ENCODE measurements at places on chromosomes 5 and 9.
A peak's percentile ranks its signal among the peaks of the same experiment; 100 is the strongest.

DNA sequence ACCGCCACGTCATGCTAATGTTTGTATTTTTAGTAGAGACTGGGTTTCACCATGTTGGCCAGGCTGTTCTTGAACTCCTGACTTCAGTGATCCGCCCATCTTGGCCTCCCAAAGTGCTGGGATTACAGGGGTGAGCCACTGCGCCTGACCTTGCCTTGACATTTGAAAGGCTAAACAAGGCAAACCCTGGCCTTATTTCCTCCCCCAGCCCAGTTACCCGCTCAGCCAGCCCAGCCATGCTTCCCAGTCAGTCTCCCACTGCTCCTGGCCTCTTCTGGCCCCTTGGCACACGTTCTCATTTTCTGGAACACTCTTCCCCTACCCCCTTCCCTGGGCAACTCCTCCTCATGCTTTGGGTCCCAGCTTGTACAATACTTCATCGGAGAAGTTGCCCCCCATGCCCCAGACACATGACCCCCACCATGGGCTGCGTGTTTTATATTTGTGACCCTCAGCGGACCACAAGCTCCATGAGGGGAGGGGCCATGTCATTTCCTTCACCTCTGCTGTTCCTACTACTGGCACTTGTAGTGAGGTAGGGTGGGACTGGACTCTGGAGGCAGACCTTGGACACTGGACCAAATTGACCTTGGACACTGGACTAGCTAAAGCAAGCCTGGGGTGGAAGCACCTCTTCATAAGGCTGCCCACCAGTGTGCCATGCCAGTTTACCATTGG lies 94.4 kb upstream of the IER5L start:
- no peak for DNase-seq

GRCh38 chr5:141441571-141442170 lies 11.4 kb downstream of the PCDHGA12 start:
- DNase-seq, result no peak

DNA sequence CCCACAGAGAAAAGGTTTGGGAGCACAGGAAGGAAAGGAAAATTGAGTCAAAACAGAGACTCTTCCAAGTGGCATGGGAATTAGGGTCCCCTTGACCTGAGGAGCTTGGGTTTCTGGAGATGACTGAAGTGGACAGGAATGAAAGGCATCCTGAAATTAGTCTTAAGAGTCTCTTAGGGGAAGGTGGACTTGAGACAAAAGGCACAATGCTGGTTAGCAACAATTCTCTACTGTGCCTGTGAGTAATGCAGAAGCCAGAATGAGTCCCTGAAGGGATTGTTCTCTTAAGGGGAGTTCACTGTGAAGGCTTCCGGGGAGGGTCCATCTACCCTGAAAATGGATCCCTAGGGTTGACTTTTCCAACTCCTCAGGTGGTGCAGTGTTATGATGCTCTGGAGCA lies 58.4 kb upstream of the FOXE1 start:
- DNase-seq, result peak; percentile 53

DNA sequence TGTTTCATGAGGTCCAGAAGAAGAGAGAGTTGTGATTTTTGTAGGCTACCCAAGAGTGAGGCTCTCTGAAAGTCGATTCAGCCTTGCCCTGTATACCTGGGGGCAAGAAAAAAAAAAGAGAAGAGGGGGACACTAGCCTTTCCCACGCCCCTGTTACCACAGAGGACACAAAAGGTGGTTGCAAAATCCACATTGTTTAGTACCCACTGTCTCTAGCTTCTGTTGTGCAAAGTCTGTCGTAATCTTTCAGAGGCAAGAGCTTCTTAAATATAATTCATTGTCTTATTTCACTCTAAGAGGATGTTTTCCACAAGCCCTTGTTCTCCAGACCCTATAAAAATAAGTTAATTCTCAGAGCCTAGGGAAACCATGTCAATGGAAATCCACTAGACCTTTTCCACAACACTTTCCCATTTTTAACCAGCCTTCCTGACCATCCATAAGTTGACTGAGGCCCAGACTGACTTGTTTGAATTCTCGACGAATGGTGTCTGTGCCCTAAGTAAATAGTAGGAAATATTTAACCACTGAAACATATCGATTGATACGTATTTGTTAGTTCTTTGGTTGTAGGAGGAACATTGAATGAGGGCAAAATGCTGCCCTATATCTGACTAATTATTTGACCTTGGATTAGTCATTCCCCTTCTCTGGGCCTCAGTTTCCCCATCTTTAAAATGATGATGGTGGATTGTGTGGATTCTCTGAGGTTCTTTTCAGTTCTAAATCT lies 182.7 kb downstream of the PAPPA start:
- no peak for DNase-seq

GRCh38 chr5:160643616-160644240 lies 208.3 kb downstream of the ATP10B start:
- no peak for DNase-seq

DNA sequence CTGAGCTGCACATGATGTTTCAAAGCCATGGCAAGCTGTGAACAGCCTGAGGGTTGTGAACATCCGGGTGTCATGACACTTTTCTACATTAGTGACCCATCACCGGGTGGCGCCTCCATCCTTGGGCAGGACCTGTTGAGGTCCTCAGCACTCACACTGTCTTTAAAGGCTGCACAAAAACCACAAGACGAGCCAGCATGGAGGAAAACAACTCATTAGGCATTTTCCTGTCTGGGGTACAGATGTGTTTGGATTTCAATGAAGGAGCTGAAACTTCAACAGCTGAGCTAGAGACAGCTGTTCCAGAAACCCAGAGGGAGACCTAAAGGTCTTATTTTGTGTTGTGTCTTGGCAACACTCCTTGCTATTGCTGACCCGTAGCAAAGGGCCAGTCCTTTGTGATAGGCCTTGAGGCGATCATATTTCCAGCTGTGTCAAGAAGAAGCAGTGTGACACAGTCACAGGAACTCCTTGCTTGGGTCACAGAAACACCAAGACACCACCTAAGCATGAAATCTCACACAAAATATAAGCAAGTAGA lies 151.8 kb upstream of the VLDLR start:
- peak; percentile 38 for DNase-seq

GRCh38 chr9:120696551-120697230 lies 17.6 kb downstream of the MEGF9 start:
- DNase-seq, result peak; percentile 51

DNA sequence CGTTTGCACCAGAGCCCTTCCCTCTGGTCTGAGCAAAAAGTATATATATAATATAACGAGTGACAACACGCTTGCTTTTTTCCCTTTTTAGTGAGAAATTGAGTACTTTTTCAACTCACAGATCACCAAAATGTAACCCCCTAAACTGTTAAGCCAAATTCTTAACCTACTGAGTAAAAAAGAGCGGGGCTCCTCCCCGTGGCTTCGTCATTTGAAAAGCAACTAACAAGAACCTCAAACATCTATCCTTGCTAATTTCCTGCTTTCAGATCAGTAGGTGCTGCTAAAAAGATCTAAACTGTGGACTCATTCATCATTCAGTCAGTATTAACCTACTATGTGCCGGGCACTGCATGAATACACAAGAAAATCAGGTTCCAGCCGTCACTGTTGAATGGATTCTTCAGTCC lies 1.0 kb upstream of the PTBP3 start:
- DNase-seq, result peak; percentile 62

DNA sequence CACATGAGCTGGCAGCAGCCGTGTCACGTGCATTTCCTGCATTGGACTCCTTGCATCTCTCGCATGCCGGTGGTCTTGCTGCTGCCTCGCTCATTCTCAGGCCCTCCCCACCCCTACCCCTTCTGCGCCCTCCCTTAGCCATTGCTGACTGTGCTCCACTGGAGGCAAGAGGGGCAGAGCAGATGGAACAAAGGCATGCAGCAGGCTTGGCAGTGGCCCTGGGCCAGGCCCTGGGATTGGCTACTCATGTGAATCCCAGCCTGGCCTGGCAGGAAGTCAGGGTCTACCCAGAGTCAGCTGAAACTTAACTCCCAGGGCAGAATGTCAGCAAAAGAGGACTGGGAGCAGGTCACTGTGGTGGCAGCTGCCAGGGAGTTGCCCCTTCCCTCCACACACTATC lies 62.3 kb downstream of the TSTD2 start:
- DNase-seq, result no peak

- DNase-seq, result no peak
Observed at GRCh38 chr5:172723508-172723907, 47.5 kb downstream of the DUSP1 start.

- no peak for DNase-seq
Observed at GRCh38 chr5:158807946-158808345, 291.8 kb downstream of the EBF1 start.

- no peak for DNase-seq
Observed at GRCh38 chr5:116859666-116860320, 285.2 kb upstream of the SEMA6A start.

- DNase-seq, result no peak
Observed at GRCh38 chr5:9284781-9285307, 261.0 kb downstream of the SEMA5A start.

- DNase-seq, result no peak
Observed at GRCh38 chr5:41240985-41241384, 27.7 kb upstream of the C6 start.

GRCh38 chr9:113868501-113868900 lies 7.6 kb upstream of the ZNF618 start:
- DNase-seq, result no peak

- peak; percentile 2 for DNase-seq
Observed at GRCh38 chr9:84419031-84419602, 78.6 kb upstream of the SLC28A3 start.

DNA sequence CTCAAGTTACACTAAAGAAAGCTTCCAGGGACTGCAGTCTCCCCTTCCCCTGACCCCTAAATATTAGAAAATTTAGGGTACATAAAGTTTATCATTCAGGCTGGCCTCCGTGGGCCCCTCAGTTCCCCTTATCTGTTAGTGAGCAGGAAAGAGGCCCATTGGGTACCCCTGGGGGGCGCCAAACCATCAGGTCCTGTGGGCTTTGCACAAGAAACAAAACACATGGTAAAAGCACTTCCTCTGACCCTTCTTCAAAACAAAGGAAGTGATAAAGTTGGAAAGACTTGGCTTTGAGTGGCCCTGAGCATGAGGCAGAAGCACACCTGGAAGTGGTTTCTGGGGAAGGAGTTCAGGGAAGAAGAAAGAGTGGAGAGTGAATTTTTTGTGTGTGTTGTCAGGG lies 213.0 kb downstream of the SMARCA2 start:
- DNase-seq, result peak; percentile 28

DNA sequence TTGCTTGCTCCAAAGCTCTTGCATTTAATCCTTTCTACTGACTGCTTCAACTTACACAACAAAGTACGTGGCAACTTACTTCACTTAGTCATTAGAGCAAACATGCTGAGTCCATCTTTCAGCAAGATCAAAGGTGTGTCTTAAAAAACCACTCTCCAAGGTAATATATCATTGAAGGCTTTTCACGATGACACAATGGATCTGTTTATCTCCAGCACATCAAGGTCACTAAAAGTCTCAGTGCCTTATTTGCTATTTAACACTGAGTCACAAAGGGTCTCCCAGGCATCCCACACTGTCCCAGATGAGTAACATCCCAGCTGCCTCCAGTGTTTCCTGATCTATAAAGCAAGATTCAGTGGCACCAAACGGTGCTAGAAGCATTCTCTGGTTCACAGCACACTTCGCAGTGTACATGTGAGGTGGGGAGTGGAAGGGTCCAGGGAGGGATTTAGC lies 3.7 kb upstream of the CLK4 start:
- DNase-seq, result peak; percentile 75

DNA sequence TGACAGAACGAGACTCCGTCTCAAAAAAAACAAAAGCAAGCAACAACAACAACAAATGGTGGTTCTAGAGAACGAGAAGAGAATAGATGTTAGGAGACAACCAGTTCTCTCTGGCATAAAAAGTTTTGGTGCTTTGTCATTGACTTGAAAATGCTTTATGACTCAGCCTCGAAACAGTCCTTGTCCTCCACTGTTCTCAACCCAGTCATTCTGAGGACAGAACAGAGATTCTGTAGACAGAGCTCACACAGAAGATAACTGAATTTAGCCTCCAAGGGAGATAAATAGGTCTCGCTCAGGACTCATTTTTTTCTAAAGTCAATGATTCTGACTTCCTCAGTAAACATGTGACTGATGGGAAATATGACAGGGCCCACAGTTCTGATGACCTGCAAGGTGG lies 76.0 kb upstream of the FSTL4 start:
- peak; percentile 4 for DNase-seq

- no peak for DNase-seq
Observed at GRCh38 chr9:1535051-1535450, 480.1 kb upstream of the SMARCA2 start.

DNA sequence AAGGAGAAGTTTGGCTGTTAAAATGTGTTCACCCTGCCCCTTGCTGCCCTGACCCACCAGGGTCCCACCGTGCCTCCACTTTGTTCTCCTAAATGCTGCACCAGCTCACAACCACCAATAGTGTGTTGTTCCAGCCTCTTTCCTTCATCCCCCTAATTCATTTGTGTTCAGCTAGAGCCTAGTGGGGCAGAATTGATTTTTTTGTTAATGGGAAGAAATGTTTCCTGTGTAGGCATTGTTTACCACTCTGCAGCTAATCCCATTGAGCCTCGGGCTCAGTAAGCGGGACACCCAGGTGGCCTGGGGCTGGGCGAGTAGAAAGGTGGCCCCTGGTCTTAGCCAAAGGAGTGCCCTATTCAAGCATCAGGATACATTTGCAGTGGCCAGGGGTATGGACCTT lies 127.6 kb downstream of the MVB12B start:
- no peak for DNase-seq

GRCh38 chr5:91955610-91956009 lies 572.5 kb upstream of the ARRDC3 start:
- no peak for DNase-seq

DNA sequence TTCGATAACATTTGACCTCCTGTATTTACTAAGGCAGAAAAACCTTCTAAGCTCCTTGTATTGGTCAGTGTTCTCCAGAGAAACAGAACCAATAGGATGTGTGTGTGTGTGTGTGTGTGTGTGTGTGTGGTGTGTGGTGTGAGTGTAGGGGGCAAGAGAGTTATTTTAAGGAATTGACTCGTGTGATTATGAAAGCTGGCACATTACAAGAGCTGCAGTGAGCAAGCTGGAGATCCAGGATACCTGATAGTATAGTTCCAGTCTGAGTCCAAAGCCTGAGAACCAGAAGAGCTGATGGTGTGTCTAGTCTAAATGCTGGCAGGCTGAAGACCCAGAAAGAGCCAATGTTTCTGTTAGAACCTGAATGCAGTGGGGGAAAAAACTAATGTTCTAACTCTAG lies 21.2 kb upstream of the PIK3R1 start:
- DNase-seq, result no peak

- DNase-seq, result peak; percentile 69
Observed at GRCh38 chr5:32223972-32224609, 50.0 kb upstream of the GOLPH3 start.

DNA sequence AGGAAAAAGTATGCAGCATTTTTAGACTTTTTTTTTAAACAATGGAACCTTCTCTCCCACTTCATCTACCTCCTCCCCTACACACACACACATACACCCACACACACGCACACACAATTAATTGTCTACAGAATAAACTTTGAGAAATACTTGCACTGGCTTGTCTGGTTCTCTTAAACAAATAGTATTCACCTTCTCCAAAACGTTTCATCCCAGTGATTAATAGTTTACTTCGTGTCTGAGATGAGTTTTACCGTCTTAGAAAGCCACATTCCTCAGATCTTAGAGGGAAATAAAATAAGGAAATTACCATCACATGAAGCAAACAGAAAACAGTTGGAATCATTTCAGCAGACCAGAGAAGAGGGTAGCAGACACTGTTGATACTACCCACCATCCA lies 570.6 kb upstream of the CLINT1 start:
- DNase-seq, result no peak
